ENCODE measurements at places on chromosomes 11 and 22.

GRCh38 chr11:128711136-128711535 is 17.3 kb downstream of the FLI1 start:
- H3K27ac ChIP-seq, result no peak overlapping the region
- no peak overlapping the region for H3K4me3 ChIP-seq
- peaks cover 5% of the 10 kb centered on the region for H3K4me1 ChIP-seq
- H3K27me3 ChIP-seq, result no peaks in the 10 kb centered on the region
- H3K36me3 ChIP-seq, result no peaks in the 10 kb centered on the region
- no peak for DNase-seq

GRCh38 chr11:126790550-126791081 is 210.0 kb downstream of the KIRREL3 start:
- H3K36me3 ChIP-seq, result no peaks in the 10 kb centered on the region
- no peak overlapping the region for H3K27ac ChIP-seq
- no peak for DNase-seq
- H3K27me3 ChIP-seq, result peaks cover 5% of the 10 kb centered on the region

DNA sequence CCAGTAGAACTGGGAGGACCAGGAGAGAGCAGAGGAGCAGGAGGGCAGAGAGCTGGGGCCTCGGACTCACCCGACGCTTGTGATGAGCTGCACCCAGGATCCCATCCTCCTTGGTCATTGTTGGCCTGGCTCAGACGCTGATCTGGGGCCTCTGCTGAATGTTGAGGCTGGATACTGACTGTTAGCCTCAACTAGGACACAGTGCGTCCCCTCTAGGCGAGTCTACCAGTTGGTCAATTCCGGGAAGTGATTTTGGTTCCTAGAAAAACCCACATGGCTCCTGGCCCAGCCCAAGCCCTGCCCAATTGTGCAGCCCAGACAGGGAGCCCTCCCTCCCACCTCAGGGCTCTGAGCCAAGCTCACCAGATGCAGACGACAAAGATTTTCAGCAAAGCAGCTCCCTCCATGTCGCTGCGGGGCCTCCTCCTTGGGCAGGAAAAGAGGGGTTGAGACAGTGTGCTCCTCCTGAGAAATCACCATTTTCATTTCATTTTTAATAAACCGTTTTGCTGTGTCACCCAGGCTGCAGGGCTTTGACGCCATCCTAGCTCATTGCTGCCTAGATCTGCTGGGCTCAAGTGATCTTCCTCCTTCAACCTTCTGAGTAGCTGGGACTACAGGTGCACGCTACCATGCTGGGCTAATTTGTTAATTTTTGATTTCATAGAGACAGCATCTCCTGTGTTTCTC is at the start of gene APOL4:
TSS of gene APOL4 (minus strand) at position 180 of the 690 bp plus-strand sequence. CDS start at position 105, 75 bp downstream.
- H3K27me3 ChIP-seq, result no peaks in the 10 kb centered on the region
- DNase-seq, result peak; percentile 66
- H3K36me3 ChIP-seq, result no peaks in the 10 kb centered on the region
- no peak within 1 kb of the TSS for H3K4me3 ChIP-seq
- no peaks in the 10 kb centered on the region for H3K4me1 ChIP-seq
- no peak within 1 kb of the TSS for H3K27ac ChIP-seq

GRCh38 chr11:36400766-36401455 is 104.8 kb downstream of the PRR5L start:
- no peaks in the 10 kb centered on the region for H3K27me3 ChIP-seq
- no peaks in the 10 kb centered on the region for H3K36me3 ChIP-seq
- H3K4me3 ChIP-seq, result no peak overlapping the region

DNA sequence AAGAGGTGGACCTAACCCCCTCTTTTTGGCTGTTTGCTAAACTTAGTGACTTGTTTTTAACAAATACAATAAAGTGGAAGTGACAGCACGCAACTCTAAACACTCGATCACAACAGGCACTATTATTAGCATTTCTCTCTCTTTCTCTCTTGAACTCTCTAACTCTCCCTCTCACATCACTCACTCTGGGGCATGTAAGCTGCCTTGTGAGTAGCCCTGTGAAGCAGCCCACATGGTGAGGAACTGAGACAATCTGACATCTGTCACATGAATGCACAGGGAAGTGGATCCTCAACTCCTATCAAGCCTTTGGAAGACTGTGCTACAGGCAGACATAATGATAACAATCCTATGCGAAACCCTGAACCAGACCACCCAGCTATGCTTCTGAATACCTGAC is 609.0 kb upstream of the CNTN5 start:
- H3K36me3 ChIP-seq, result no peaks in the 10 kb centered on the region
- no peaks in the 10 kb centered on the region for H3K4me1 ChIP-seq
- no peaks in the 10 kb centered on the region for H3K27me3 ChIP-seq
- H3K4me3 ChIP-seq, result no peak overlapping the region
- DNase-seq, result no peak

DNA sequence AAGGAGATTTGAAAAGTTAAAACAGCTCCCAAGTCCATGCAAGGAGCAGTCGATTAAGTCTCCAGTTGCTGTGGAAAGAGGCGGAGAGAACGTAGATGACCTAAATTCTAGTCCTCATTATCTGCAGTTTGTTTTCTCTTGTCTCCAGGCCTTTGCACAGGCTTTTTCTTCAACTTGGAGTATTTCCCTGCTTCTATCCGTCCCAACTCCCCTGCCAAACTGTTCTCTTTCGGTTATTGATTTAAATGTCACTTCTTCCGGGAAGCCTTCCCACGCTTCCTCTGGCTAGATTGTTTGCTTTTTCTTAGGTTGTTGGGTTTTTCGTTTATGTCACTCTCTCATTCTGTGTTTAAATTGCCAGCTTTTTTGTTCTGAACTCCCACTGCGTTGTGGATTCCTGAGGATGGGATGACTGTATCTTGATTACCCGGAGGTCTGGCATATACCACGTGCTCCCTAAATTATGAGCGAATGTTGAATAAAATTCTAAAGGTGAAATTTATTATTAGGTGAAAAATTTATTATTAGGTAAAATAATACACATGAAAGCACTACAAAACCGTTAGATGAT is 463 bp downstream of the TMEM126B start:
- peak overlapping the region; percentile 88 for H3K4me3 ChIP-seq
- DNase-seq, result no peak
- peaks cover 15% of the 10 kb centered on the region for H3K36me3 ChIP-seq
- H3K4me1 ChIP-seq, result peaks cover 12% of the 10 kb centered on the region

DNA sequence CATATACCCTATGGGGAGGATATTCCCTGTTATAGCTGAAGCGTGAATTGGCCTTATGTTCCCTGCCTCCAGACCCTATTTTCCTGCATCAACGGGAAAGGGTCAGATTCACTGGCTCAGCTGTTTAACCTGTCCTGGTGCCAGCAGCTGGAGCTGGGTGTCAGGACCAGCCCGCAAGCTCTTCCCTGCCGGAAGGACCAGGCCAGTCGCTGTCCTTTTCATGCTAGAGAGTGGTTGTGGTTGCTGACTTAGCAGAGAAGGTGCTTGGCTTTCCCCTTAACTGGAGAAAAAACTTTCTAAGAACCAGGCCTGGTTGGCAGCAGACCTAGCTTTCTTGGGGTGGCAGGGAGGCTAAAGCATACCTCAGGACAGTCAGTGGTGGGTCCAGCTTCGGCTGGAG is 5.2 kb upstream of the SREBF2 start:
- H3K4me1 ChIP-seq, result peaks cover 26% of the 10 kb centered on the region
- peaks cover 13% of the 10 kb centered on the region for H3K36me3 ChIP-seq
- H3K27ac ChIP-seq, result no peak overlapping the region

GRCh38 chr11:68436985-68437926 is 23.3 kb upstream of the PPP6R3 start:
- H3K4me1 ChIP-seq, result peaks cover 13% of the 10 kb centered on the region
- peaks cover 100% of the 10 kb centered on the region for H3K36me3 ChIP-seq
- no peak overlapping the region for H3K4me3 ChIP-seq
- peak; percentile 54 for DNase-seq
- H3K27me3 ChIP-seq, result no peaks in the 10 kb centered on the region
- H3K27ac ChIP-seq, result peak overlapping the region; percentile 62

DNA sequence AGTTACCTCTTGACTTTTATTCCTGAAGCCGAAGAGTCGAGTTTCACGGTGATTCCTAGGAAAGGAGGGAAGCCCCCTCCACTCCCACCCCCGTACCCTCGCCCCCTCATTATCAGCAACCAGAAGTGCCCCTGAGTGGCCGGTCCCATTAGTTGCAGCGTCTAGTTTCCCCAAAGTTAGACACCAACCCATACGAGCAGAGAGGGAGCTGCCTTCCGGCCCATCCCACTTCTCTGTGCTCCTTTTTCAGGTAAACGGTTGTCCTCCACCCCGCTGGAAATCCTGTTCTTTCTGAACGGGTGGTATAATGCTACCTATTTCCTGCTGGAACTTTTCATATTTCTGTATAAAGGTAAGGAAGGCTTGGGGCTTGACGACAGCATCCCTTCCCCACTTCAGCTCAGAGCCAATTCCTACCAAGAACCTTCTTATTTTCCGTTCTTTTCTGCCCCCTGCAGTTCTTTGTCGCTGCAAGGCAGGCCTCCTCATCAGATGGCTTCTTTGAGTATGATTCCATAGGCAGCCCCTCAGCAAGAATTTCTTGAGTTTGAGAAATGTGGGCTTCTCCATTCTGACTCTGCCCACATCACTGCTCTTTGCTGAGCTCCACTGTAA is 701 bp downstream of the TMEM216 start:
- H3K4me3 ChIP-seq, result peak overlapping the region; percentile 92
- peak overlapping the region; percentile 87 for H3K27ac ChIP-seq
- H3K36me3 ChIP-seq, result peaks cover 9% of the 10 kb centered on the region
- no peaks in the 10 kb centered on the region for H3K27me3 ChIP-seq
- DNase-seq, result no peak

GRCh38 chr11:2883979-2884815 is 1.4 kb downstream of the CDKN1C start:
- peak; percentile 64 for DNase-seq
- peaks cover 36% of the 10 kb centered on the region for H3K4me1 ChIP-seq
- peak overlapping the region; percentile 83 for H3K27ac ChIP-seq
- H3K4me3 ChIP-seq, result peak overlapping the region; percentile 89
- no peaks in the 10 kb centered on the region for H3K27me3 ChIP-seq

DNA sequence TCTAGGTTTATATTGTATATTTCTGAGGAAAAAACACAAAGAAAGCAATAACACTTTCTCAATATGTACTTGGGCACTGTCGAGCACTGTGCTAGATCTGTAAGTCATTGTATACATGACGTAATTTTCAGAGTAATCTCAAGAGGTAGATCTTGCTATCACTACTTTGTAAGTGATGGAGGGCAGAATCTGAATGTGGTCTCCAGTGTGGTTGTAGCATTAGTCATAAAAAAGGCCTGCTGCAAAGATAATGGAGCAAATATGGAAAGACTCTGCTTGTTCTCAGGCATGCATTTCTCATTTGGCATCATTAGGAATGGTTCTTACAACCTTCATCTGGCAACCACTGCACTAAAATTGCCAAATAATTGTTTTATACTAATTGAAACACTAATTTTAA is 419.8 kb upstream of the CCDC179 start:
- H3K27me3 ChIP-seq, result no peaks in the 10 kb centered on the region
- no peaks in the 10 kb centered on the region for H3K4me1 ChIP-seq
- no peak for DNase-seq
- H3K36me3 ChIP-seq, result no peaks in the 10 kb centered on the region
- H3K27ac ChIP-seq, result no peak overlapping the region
- H3K4me3 ChIP-seq, result no peak overlapping the region

GRCh38 chr22:17870407-17870806 is 96.1 kb upstream of the BID start:
- H3K27me3 ChIP-seq, result no peaks in the 10 kb centered on the region
- H3K36me3 ChIP-seq, result peaks cover 50% of the 10 kb centered on the region
- H3K27ac ChIP-seq, result no peak overlapping the region
- H3K4me1 ChIP-seq, result no peaks in the 10 kb centered on the region
- H3K4me3 ChIP-seq, result no peak overlapping the region

- no peaks in the 10 kb centered on the region for H3K36me3 ChIP-seq
- no peaks in the 10 kb centered on the region for H3K27me3 ChIP-seq
- no peaks in the 10 kb centered on the region for H3K4me1 ChIP-seq
- no peak overlapping the region for H3K27ac ChIP-seq
- DNase-seq, result no peak
Measured at GRCh38 chr11:100297516-100297915, 389.6 kb upstream of the ARHGAP42 start.

- H3K27ac ChIP-seq, result peak overlapping the region; percentile 56
- DNase-seq, result no peak
- no peak overlapping the region for H3K4me3 ChIP-seq
- H3K4me1 ChIP-seq, result no peaks in the 10 kb centered on the region
- no peaks in the 10 kb centered on the region for H3K36me3 ChIP-seq
Measured at GRCh38 chr22:32765132-32765618, 36.3 kb upstream of the TIMP3 start.

- H3K4me1 ChIP-seq, result peaks cover 17% of the 10 kb centered on the region
- H3K4me3 ChIP-seq, result no peak overlapping the region
- H3K36me3 ChIP-seq, result no peaks in the 10 kb centered on the region
- no peak for DNase-seq
- no peak overlapping the region for H3K27ac ChIP-seq
- no peaks in the 10 kb centered on the region for H3K27me3 ChIP-seq
Measured at GRCh38 chr11:130785380-130786116, 130.7 kb downstream of the SNX19 start.

- no peak for DNase-seq
- no peaks in the 10 kb centered on the region for H3K4me1 ChIP-seq
- H3K4me3 ChIP-seq, result no peak overlapping the region
- H3K36me3 ChIP-seq, result no peaks in the 10 kb centered on the region
Measured at GRCh38 chr11:122105044-122105758, 10.8 kb downstream of the BLID start.

- H3K27me3 ChIP-seq, result no peaks in the 10 kb centered on the region
- DNase-seq, result no peak
- H3K36me3 ChIP-seq, result no peaks in the 10 kb centered on the region
- no peak overlapping the region for H3K4me3 ChIP-seq
- H3K4me1 ChIP-seq, result peaks cover 26% of the 10 kb centered on the region
- H3K27ac ChIP-seq, result peak overlapping the region; percentile 79
Measured at GRCh38 chr11:59552844-59553243, 41.5 kb downstream of the OR4D9 start.

Data from tibial artery (tissue), 4 donors.